Hepatic stellate cell (primary cell): ENCODE measurements at places on chromosomes 3 and 15.

GRCh38 chr15:60679256-60679655 is 200.3 kb upstream of the ICE2 start:
- no peak for DNase-seq

DNA sequence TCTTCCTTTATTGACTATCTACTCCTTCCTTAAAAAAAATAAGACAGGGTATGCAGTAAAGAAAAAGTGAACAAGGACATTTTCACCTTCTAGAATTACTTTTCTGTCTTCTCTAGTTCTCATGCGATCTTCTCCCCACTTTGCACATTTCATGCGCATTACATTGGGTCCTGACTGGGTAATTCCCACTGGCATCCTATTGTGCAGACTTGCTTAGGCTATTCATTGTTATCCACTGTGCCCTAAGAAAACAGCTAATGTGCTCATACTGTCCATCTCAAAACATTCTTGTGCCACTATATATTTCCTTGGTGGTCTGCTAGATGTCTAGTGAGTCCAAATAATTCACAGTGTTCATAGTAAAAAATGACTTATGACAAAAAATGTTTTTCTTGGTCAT is 447.4 kb upstream of the ROBO1 start:
- DNase-seq: no peak

GRCh38 chr15:80031841-80032240 is 27.6 kb upstream of the ZFAND6 start:
- no peak for DNase-seq

DNA sequence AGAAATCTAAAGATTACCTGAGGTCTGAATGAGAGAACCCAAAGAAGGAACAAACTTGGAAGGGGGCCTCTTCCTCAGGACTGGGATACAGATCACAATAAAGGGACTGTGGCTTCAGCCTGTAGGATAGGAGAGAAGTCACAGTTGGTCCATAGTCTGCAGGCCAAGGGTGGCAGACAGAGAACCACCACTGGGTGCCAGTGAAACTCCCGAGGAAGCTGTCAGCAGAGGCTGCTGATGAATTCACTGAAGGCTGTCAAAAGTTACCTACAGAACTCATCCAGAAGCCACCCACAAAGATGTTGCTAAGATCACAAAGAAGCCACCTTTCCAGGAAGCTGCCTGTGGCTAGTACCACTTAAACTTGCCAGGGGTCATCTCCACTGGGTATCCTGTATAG is 78.5 kb downstream of the TMCO5A start:
- DNase-seq: no peak

DNA sequence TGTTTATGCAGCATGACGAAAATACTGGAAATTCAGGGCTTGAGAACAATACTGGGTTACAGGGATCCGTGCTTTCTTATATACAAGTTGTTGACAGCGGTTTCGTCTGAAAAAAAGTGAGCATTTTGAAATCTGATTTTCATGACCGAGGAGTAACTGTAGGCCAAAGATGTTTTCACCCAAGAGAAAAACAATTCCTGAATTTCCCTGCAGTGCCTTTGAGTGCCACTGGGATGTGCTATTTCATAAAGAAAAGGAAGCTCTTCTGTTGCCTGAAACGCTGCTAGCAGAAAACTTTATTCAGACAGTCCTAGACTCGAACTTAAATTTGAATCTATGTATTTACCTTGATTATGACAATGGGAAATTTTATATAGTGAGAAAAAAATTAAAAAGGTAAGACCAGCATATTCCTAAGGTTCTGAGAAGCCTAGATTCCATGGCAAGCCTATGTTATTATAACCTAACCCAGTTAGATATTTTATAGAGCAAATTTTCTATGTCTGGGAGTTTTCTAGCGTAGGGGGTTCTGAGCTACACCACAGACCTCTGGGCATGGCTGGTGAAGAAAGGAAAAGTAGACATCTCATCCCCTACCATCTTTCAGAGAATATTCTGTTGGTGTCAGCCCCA is 30.2 kb downstream of the KCNAB1 start:
- DNase-seq: peak; percentile 26

- no peak for DNase-seq
Observed at GRCh38 chr15:64090527-64090926, 3.1 kb downstream of the CIAO2A start.

- no peak for DNase-seq
Observed at GRCh38 chr3:10393514-10393913, 72.6 kb upstream of the SEC13 start.

DNA sequence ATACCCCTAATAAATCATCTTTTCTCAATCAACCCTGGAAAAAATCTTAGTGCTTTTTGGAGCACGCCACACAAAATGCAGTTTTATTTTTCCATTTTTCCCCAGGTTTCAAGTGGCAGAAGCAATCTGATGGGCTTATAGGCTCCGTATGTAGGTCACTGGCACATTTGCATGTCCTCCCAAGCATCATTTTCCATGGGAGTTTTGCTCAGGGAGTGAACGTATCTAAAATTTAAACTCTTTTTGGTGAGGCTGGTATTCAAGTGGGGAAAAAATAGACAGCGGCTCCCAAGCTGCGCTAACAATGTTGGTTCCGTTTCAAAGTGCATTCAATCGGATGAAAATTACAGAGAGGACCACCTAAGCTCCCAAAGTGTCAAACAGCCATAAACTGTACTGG is 233.4 kb downstream of the MEX3B start:
- DNase-seq: no peak

- DNase-seq: no peak
Observed at GRCh38 chr3:154294016-154294415, 30.3 kb downstream of the DHX36 start.

DNA sequence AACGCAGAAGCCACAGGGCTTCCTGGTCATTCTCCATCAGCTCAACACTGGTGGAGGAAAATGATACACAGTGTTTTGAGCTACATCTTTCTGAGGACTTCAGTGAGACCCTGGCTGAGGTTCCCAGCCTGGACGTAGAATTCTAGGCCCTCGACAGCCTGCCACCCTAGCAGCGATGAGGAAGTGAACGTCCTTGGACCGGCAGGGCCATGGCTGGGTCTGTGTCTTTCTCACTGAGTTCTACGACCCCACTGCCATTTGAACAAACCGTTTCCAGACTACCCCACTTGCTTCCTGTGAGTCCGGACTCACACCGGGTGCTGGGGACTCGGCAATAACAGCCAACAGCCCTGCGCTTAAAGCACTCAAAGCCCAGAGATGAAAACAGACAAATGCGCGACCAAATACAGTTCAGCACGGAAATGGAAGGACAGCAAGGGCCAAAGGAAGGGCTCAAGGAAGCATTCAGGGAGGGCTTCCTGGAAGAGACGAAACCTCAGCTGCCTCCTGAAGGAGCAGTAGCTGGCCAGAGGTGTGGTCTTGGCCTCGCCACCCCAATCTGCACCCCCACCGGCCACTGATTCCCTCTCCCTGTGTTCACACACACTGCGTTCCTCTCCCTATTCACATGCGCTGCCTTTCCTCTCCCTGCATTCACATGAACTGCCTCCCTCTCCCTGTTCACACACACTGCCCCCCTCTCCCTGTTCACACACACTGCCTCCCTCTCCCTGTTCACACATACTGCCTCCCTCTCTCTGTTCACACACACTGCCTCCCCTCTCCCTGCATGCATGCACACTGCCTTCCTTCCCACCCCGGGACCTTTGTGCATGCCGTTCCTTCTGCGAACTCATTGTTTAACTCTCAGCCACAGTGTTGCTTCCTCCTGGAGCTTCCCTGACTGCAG is 136.3 kb upstream of the PRR20G start:
- no peak for DNase-seq

DNA sequence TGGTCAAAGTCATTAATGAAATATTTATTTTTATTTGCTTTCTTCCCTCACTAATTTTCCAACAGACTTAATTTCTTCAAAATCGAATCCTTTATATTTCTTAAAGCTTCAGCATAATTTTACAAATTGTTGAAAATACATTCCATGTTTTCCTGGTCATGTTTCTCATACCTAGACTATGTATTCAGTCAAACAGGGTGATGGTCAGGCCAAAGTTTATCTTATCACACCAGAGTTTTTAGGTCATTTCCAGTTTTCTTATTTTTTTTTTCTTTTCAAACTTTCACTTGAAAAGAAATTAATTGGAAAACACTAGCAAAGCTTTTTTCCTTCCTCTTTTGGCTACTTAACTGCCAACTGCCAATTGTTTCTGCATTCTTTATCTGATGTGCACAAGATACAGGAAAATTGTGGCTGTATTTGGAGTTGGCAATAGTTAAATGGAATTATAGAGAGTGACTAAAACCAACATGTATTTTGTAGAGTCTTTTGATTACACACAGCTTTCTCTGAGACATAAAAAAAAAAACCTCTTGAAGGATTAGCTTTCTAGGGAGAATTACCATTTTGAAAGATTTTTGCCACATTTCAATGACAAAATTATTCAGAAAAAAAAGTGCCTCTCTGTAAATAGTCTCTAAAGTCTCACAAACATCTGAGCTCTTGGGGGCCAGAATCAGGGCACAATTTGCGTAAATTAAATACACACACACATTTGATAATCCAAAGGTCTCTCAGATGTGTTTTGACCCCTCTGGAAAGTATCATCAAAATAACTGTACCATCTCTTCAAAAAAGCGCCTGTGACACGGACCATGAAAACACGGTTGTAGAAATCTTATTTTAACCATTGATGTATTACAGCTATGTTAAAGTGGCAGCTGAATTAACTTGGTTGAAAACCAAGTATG is 603.2 kb upstream of the KCNMB2 start:
- no peak for DNase-seq

- no peak for DNase-seq
Observed at GRCh38 chr3:23508464-23508863, 297.3 kb upstream of the UBE2E1 start.

GRCh38 chr3:52650439-52650838 is 35.3 kb downstream of the PBRM1 start:
- no peak for DNase-seq

DNA sequence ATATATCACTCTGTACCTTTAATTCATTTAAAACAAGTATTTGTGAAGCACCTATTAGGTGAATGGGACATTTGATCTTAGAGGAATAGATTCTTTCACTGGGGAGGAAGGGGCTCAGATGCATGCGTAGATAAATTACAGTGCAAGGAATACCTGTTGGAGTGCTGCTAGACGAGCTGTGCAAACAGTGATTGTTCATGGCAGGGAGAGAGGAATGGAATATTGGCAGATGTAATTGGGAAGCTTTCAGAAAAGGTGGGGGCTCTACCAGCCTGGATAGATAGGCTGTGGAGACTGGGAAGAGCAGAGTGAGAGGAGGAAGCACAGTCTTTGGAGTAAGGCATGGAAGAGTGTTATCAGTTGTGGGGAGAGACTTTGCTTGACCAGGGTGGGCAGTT is 116.8 kb downstream of the AKAP13 start:
- DNase-seq: no peak

DNA sequence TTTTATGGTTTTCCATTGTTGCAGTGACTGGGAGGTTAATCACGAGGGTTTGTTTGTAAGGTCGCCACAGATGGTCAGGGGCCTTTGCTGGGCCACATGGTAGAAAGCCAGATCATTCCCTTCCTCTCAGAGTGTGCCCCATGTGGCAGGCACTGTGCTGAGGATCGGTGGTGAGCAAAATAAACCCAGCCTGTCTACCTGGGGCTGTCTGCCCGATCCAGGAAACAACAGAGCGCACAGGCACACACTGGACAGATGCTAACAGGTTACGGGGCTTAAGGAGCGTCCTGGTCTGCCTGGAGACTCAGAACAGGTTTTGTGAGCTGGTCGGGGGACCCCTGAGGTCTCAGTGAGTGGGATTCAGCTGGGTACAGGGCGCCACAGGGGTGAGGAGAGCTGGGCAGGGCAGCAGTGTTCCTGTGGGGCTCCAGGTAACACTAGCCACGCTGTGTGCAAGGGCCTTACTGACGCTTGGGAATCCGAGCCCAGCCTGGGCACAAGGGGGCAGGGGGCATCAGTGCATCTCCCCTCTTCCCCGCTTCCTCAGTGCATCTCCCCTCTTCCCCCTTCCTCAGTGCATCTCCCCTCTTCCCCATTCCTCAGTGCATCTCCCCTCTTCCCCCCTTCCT is 136.4 kb downstream of the DNAJB8 start:
- no peak for DNase-seq

- DNase-seq: no peak
Observed at GRCh38 chr3:37652851-37653250, 208.8 kb upstream of the CTDSPL start.

DNA sequence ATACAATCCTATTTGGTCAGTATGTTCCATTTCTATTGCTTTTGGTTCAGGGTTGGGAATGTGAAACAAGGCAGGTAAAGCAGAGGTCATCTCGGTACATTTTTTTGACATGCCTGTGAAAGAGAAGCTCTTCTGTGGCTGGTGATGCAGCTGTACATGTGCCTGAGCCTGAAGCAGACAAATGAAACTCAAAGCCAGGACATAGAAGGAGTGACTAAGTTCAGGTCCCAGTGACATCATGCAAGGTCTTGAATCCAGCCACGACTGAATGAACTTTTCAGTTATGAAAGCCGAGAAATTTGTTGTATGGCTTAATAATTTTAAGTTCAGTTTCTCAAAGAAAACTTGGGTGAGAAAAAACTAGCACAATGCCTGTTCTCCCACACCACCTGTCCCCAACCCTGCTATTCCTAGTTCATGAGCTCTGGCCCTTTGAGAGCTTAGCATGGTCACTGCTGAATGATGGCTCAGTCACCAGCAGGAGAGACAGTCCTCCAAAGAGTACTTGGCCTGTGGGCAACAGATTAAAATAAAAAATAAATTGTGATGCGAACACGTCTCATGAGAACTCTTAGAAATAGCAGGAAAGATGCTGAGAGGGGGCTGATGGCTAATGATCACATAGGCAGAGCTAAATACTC is 600.2 kb upstream of the GRM7 start:
- no peak for DNase-seq

GRCh38 chr3:189689625-189690024 is 58.4 kb downstream of the TP63 start:
- no peak for DNase-seq

GRCh38 chr3:73431183-73431900 is 193.4 kb downstream of the PDZRN3 start:
- DNase-seq: no peak

DNA sequence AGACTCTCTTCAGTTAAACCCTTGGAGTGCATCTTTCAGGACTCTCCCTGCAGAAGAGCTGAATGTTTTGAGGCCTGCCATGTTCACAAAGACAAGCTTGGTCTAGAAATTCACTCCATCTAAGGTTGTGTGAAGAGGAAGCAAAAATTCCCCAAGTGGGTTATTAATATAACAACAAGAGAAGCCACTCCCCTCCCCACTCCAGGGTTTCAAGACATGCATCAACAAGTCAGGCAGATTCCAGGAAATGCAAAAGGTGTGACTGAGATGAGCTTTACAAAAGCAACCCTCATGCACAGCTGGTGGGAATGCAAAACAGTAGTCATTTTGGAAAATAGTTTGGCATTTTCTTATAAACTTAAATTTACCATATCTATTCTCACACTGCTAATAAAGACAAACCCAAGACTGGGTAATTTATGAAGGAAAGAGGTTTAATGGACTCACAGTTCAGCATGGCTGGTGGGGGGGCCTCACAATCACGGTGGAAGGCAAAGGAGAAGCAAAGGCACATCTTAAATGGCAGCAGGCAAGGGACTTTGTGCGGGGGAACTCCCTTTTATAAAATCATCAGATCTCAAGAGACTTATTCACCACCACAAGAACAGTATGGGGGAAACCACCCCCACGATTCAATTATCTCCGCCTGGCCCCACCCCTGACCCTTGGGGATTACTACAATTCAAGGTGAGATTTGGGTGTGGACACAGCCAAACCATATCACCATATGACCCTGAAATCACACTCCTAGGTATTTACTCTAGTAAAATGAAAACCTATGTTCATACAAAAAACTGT is 31.3 kb downstream of the TARS3 start:
- DNase-seq: no peak
